ENCODE measurements at places on chromosomes 3 and 15.

DNA sequence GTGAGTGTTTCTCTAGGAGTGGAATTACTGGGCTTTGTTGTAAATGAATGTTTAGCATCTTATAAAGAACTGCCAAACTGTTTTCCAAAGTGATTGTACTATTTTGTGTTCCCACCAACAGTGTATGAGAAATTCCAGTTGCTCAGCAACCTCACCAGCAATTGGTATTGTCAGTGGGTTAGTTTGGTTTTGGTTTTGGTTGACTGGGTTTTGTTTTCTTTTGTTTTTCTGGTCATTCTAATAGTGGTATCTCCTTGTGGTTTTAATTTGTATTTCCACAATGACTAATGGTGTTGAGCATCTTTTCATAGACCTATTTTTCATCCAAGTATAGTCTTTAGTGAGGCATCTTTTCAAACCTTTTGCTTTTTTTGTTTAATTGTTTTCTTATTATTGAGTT is 27.1 kb downstream of the FILIP1L start:
- DNase-seq = no peak

- DNase-seq = no peak
These were observed 101.9 kb upstream of the LRIG1 start for GRCh38 chr3:66602691-66603090.

GRCh38 chr15:68207176-68207935 is 2.2 kb upstream of the CALML4 start:
- DNase-seq = no peak

DNA sequence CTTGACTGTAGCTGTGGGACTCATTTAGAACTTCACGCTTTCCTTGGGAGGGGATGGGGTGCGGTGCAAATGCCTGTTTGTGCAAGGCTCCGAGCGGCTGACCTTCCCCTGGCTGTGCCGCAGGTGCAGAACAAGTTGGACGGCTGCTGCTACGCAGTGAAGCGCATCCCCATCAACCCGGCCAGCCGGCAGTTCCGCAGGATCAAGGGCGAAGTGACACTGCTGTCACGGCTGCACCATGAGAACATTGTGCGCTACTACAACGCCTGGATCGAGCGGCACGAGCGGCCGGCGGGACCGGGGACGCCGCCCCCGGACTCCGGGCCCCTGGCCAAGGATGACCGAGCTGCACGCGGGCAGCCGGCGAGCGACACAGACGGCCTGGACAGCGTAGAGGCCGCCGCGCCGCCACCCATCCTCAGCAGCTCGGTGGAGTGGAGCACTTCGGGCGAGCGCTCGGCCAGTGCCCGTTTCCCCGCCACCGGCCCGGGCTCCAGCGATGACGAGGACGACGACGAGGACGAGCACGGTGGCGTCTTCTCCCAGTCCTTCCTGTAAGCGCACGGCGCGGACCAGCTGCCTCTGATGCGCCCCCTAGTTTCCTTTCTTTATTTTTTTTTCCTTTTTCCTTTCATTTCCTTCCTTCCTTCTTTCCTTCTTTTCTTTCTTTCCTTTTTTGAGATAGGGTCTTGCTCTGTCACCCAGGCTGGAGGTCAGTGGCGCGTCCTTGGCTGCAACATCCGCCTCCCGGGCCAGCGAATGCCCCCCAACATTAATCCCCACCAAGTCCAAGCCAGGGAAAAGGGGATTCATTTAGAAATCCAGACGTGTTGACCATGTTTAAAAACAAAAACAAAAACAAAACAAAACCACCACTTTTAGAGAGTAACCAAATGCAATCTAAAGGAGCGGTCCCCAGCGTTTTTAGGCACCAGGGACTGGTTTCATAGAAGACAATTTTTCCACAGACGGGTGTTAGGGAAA is 42.7 kb downstream of the EIF2AK4 start:
- DNase-seq = peak; percentile 85

DNA sequence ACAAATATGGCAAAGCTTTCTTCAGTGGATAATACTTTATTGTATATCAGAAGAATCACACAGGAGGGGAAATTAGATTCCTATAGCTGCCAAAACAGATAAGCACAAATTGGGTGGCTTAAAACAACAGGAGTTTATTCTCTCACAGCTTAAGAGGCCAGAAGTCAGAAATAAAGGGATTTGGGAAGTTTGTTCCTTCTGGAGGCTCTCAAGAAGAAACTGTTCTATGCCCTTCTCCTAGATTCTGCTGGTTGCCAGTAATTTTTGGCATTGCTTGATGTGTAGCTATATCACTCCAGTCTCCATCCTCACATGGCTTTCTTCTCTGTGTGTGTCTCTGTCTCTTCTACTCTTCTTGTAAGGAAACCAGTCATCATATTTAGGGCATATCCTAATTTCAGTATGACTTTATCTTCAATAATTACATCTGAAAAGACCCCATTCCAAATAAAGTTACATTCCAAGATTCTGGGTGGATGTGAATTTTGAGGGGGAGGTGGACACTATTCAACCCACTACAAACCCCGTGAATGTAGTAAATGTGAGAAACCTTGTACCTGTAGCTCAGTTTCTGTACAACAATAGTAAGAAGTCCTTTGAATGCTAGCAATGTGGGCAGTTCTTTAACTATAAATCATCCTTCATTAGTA is 22.2 kb upstream of the WNT7A start:
- no peak for DNase-seq

GRCh38 chr3:128911911-128912310 is 32.5 kb downstream of the ACAD9 start:
- DNase-seq = no peak

- no peak for DNase-seq
These were observed 28.0 kb downstream of the MYZAP start for GRCh38 chr15:57619746-57620145.

DNA sequence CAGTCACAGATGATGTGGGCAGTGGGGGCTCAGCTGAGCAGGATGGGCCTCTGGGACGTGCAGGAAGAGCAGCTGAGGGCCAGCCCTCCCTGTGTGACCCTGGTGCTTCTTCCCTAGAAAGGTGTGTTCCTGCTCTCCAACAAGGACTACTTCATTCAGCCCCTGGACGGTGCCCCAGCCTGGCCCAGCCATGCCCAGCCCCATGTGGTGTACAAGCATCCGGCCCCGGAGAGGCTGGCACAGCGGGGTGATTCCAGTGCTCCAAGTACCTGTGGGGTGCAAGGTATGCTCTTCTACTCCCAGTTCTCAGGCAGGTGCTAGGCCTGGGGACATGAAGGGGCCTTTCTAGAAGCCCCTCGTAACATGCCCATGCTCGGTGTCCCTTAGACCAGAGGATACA is 38.3 kb downstream of the SAXO2 start:
- DNase-seq = no peak

- peak; percentile 99 for DNase-seq
These were observed 31.6 kb downstream of the ZDHHC19 start for GRCh38 chr3:196179380-196180308.

DNA sequence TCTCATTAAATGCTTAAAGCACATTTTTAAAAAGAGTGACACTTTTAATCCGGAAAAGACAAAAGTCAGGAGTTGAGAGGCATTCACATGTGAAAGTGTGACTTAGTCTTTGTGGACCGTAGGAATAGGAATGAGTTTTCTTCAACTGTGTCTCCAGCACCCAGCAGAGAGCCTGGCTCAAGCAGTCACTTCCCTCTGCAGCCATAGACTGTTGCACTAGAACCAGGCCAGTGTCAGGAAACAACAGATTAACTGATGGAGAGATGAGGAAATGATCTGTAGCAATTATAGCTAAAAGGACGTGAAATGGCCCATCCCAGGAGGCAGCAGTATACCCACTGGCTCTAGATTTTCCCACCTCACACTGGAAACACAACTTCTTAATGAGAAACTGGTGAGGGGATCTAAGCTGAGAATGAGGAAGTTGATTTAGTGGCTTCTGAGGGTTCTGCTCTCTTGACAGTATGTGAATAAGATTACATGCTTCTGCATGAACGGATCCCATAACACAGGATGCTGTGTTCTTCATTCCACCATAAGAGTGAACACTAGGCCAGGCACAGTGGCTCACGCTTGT is 19.8 kb downstream of the CFAP92 start:
- no peak for DNase-seq

DNA sequence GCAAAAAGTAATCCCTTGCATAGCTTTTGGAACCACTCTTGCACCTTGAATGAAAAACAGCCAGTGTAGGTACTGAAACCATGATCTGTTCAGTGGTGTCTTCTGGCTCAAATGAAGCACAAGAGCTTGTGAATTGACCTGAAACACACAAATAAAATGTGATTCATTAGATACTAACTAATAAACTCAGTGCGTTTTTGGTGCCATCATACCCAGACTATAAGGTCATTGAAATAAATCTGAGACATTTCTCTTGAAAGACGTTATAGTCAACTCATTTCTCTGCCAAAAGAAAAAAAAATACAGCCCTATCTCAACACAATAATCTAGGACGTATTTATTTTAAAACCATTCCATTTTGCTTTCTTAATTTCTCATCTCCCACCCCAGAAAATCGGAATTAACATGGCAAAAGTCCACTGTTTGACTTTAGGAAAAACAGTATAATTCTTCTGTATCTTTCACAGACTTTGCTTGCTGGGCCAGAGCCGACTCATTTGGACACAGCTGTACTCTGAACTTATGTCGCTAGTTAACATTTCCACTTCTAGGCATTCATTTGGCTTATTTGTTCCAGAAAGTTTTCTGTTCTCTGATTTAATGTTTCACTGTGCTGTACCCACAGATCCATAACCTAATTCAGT is 284.9 kb upstream of the TBL1XR1 start:
- no peak for DNase-seq

- peak; percentile 72 for DNase-seq
These were observed 849 bp upstream of the HDAC11 start for GRCh38 chr3:13479332-13479581.

DNA sequence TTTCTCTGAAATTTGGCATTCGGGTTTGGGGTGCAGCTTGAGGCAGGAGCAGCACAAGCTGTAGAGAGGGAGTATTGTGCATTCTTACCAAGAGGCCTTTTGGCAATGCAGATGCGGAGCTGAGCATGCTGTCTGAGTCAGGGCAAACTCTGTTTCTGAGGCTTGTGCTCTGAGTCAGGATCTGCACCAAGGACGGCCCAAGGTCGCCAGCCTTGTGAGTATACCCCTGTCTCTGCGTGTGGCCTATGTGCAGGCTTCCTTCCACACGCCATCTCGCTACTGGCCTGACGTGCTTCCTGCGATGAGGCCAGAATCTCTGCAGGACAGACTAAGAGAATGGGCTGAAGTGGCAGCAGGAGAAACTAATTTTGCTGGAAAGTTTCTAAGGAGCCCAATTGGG is 83.8 kb upstream of the ROPN1 start:
- DNase-seq = peak; percentile 12

DNA sequence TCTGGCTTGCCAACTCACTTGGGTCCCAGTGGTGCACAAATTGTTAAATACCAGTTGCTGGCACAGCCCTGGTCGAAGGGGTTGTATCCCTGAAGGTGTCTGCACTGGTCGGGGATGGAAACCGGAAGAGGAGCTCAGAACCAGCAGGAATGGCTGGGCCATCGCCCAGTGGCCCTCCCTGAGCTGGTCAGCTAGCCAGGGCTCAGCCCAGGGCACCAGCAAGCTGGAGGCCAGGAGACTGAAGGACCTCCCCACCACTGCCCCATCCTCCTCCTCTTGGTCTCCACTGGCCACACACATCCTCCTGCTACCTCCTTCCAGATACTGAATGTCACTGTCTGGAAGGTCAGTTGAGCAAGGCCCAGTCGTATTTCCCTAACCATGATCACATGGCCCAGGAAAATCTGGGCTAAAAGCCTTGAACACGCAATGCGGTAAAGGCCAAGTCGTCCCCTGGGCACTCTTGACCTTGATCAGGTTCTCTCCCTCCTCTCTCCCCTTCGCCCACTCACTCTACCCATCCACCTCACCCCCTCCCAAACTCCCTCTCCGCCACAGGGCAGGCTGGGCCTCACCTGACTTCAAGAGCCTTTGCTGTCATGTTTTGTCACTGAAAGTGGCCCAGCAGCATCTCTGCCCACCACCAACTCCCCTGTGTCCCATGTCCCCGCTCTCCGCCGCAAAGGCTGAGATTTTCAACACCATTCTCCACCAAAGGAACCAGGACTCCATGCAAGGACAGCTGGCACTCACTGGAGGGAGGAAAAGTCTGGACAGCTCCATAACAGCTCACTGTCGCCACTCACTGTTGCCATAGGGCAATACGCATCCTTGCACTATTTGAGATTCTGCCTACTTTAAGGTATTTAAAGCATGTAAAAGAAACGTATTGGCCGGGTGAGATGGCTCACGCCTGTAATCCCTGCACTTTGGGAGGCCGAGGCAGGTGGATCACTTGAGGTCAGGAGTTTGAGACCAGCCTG is 12.1 kb downstream of the ZDHHC19 start:
- no peak for DNase-seq
